ENCODE measurements at places on chromosomes 1 and 21. TPM values are rescaled to one million over a fixed set of nuclear protein-coding genes. Genes with fewer than 3 reads are reported as not detected.

Gene VWA1
- 0.74 TPM for total RNA-seq

- no peak for DNase-seq
- no peaks in the 10 kb centered on the region for H3K4me1 ChIP-seq
- H3K27ac ChIP-seq = no peak overlapping the region
Observed at GRCh38 chr1:216793303-216793702, 70.1 kb upstream of the ESRRG start.

Gene AMY2A
- not detected for total RNA-seq

DNA sequence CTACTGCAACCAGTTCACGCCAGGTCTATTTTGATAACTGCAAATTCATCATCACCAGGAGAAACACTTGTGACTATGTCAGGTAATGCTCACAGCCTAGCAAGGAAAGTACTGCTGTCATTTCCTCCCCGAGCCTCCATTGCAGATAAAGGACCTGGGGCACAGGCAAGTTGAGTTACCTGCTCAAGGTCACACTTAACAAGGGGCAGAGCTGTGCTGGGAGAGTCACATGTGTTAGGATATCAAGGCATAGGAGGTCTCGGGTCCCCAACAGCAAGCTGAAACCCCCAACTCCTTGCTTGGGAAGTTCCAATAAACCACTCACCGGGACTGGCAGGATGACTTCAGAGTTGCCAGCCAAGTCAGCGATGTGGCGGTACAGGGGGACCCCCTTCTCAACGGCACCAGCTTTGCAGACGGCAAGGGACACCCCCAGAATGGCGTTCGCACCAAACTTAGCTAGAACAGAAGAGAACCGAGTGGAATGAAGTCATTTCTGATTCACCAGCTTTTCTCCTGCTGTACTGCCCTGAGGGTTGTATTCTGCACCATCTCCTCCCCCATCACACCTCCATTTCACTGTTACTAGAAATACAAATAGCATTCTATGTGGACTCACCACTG, 11.6 kb downstream of the ENO1 start:
- peaks cover 73% of the 10 kb centered on the region for H3K4me1 ChIP-seq
- no peak overlapping the region for H3K4me3 ChIP-seq
- peak overlapping the region; percentile 96 for H3K27ac ChIP-seq
- peak; percentile 87 for DNase-seq

- H3K27me3 ChIP-seq = peaks cover 26% of the 10 kb centered on the region
- peaks cover 11% of the 10 kb centered on the region for H3K4me1 ChIP-seq
- no peak for DNase-seq
- no peak overlapping the region for H3K27ac ChIP-seq
- H3K4me3 ChIP-seq = no peak overlapping the region
- no peaks in the 10 kb centered on the region for H3K36me3 ChIP-seq
Observed at GRCh38 chr1:236144446-236145150, 2.3 kb downstream of the GPR137B start.

DNA sequence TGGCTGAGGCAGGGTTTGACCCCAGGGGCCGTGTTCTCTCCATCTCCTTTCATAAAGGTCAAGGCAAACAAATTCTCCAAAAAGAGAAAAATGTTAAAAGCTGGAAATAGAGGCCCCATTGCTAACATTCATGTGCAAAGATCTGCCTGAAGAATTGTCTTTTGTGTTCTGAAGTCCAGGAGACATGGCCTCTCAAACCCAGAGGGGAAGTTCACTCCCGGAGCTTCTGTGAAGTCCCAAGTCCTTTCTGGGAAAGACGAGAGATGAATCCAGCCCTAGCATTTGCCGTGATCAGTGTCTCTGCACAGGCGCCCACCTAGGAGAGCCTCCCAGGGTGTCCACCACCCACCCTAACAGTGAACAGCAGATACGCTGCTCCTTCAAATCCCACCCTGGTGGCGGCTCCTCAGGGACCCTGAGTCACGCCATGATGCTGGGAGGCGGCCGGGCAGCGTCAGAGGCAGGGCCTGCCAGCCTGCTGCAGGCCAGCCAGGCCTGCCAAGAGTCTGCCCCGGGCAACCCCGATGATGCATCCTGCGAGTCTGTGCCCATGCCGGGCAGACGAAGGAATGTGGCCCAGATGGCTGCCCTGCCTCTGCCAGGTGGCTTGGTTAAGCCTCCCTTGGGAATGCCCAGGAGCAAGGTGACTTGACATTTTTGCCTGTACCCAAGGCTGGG, 5.2 kb upstream of the C2CD2 start:
- H3K4me3 ChIP-seq = no peak overlapping the region
- DNase-seq = no peak
- no peaks in the 10 kb centered on the region for H3K36me3 ChIP-seq
- peaks cover 17% of the 10 kb centered on the region for H3K4me1 ChIP-seq
- peaks cover 21% of the 10 kb centered on the region for H3K27me3 ChIP-seq

Gene ANGPTL1
- total RNA-seq = not detected

- no peaks in the 10 kb centered on the region for H3K36me3 ChIP-seq
- H3K4me3 ChIP-seq = no peak overlapping the region
- DNase-seq = no peak
- H3K27me3 ChIP-seq = no peaks in the 10 kb centered on the region
Observed at GRCh38 chr1:228919914-228920313, 184.6 kb downstream of the RHOU start.

GRCh38 chr1:11693024-11693590, 1.6 kb downstream of the DRAXIN start:
- H3K27me3 ChIP-seq = peaks cover 30% of the 10 kb centered on the region
- peaks cover 20% of the 10 kb centered on the region for H3K4me1 ChIP-seq
- DNase-seq = peak; percentile 54
- H3K27ac ChIP-seq = no peak overlapping the region

Gene GSTM1
- not detected for total RNA-seq

GRCh38 chr1:39973503-39974135, 18.7 kb downstream of the MFSD2A start:
- no peaks in the 10 kb centered on the region for H3K27me3 ChIP-seq
- no peak overlapping the region for H3K4me3 ChIP-seq
- H3K4me1 ChIP-seq = no peaks in the 10 kb centered on the region
- DNase-seq = peak; percentile 84

Gene UQCRH
- 403 TPM for total RNA-seq

- H3K4me1 ChIP-seq = peaks cover 67% of the 10 kb centered on the region
- H3K27ac ChIP-seq = no peak overlapping the region
- DNase-seq = no peak
- peaks cover 21% of the 10 kb centered on the region for H3K36me3 ChIP-seq
Observed at GRCh38 chr1:9701665-9702064, 50.1 kb downstream of the PIK3CD start.

- no peak for DNase-seq
- peaks cover 39% of the 10 kb centered on the region for H3K4me1 ChIP-seq
- H3K27ac ChIP-seq = no peak overlapping the region
- no peaks in the 10 kb centered on the region for H3K36me3 ChIP-seq
Observed at GRCh38 chr1:54486907-54487306, 61.1 kb upstream of the ACOT11 start.

DNA sequence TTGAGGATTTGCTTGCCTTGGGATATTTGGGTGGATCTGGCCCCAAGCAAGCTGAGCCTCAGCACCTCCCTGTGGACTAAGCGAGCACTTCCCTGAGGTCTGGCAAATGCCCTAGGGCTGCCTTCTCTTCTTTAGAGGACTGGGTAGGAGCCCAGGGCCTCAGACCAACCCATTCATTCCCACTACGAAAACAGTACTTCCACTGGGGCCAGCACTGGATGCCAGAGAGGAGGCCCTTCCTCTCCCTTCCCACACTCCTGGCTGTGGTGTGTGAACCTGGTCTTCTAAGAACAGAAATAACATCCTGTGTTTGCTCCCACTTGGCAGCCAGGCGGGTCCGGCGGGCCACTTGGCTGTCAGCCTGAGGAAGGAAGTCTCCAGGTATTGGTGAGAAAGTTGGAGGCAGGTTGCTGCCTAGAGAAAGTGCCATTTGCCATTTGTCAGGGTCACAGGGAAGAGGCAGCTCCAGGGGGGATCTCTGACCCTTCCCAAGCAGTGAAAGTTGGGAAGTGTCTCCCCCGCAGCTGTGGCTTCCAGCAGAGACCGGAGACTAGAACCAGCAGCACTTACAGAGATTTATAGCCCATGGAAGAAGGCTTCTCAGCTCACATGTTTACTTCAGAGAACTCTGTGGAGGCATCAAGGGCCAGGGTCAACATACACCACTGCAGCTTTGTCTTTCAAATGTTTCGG, 323.5 kb downstream of the SIPA1L2 start:
- peaks cover 18% of the 10 kb centered on the region for H3K27me3 ChIP-seq
- DNase-seq = no peak
- H3K36me3 ChIP-seq = no peaks in the 10 kb centered on the region
- no peak overlapping the region for H3K4me3 ChIP-seq
- no peaks in the 10 kb centered on the region for H3K4me1 ChIP-seq
- H3K27ac ChIP-seq = no peak overlapping the region

- H3K4me1 ChIP-seq = peaks cover 44% of the 10 kb centered on the region
- no peaks in the 10 kb centered on the region for H3K27me3 ChIP-seq
- no peak overlapping the region for H3K4me3 ChIP-seq
Observed at GRCh38 chr1:209835782-209836298, 8.1 kb downstream of the UTP25 start.

DNA sequence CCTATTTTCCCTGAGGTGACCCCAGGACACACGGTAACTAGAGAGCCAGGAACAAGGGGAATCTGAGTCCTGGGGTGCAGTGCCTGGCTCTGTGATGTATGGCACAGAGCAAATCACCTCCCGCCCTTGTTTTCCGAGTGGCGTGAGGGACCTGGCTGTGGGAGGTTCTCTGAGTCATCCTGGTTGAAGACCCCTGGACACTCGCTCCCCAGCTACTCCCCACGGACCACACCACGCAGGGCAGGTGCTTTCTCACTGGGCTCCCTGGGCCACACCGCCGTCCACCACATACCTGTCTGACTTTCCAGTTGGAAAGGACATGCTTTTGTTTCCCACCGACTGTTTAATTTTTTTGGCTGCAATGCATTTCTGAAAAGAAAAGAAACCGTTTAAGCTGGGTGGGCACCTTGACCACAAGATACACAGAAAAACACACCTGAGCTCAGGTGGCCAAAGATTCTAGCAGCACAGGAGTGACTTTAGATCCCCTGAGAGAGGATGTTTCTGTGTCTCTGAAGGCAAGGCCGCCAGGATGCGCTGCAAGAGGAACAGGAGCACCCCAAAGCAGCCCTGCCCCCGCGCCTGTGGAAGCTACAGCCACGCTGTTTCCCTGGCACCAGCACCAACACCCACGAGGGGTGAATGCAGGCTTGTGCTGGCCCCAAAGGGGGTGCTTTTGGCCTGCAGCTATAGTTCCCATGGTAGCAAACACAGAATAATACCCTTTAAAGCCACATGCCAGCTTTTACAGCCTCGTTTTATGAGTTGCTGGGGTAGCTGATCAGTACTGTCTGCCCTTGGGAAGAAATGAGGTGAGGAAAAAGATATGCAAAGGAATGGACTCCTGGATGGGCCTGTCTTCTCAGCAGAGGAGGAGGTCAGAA, 8.1 kb upstream of the SRM start:
- H3K36me3 ChIP-seq = peaks cover 50% of the 10 kb centered on the region
- no peak overlapping the region for H3K27ac ChIP-seq
- H3K4me1 ChIP-seq = peaks cover 7% of the 10 kb centered on the region
- no peaks in the 10 kb centered on the region for H3K27me3 ChIP-seq

- H3K4me1 ChIP-seq = peaks cover 26% of the 10 kb centered on the region
- H3K27me3 ChIP-seq = no peaks in the 10 kb centered on the region
- no peak overlapping the region for H3K27ac ChIP-seq
- no peak overlapping the region for H3K4me3 ChIP-seq
Observed at GRCh38 chr1:116878804-116879477, 30.8 kb upstream of the PTGFRN start.

DNA sequence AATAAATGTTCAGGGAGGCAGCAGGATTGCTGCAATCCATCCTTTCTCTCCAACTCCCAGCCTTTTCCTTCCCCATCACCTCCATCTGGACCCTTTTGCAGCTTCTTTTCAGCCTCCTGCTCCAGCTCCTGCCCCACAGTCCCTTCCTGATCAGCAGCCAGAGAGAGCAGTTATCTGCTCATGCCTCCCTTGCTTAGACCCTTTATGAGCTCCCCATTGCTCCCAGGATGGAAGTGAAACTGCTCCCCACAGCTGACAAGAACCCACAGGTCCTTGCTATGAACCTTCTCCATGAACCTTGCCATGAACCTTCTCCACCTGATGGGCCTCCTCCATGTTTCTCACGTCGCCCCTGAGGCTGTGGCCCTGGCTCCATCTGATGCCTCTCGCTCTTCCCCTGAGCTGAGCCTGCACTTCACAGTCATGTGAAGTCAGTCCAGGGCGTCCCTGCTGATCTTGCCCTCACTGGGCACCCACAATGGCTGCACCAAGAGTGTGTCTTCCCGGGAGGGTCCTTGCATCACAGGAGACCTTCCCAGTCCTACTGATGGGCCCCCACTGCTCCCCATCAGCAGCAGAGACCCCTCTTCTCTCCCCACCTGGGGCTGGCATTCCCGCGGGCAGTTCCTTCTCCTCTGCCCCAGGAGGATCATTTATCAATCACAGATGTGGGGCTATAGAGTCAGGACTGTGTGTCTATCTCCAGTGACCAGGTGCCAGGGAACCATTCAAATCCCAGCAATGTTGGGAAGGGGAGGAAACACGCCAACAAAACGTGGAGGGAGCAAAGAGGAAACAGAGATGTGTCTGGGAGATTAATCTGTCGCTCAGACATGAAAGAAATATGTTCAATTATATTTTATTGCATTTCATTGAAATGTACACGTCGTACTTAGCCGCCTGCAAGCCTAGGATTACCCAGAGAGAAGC, 73.1 kb downstream of the MATN1 start:
- H3K36me3 ChIP-seq = no peaks in the 10 kb centered on the region
- DNase-seq = no peak
- H3K27me3 ChIP-seq = peaks cover 17% of the 10 kb centered on the region
- H3K4me1 ChIP-seq = peaks cover 12% of the 10 kb centered on the region
- H3K27ac ChIP-seq = no peak overlapping the region
- no peak overlapping the region for H3K4me3 ChIP-seq

- H3K4me1 ChIP-seq = peaks cover 3% of the 10 kb centered on the region
- no peak for DNase-seq
- H3K27me3 ChIP-seq = peaks cover 4% of the 10 kb centered on the region
- H3K27ac ChIP-seq = no peak overlapping the region
- H3K4me3 ChIP-seq = no peak overlapping the region
Observed at GRCh38 chr1:30920827-30921226, 12.3 kb upstream of the SDC3 start.

Gene CLCA4
- total RNA-seq = not detected

DNA sequence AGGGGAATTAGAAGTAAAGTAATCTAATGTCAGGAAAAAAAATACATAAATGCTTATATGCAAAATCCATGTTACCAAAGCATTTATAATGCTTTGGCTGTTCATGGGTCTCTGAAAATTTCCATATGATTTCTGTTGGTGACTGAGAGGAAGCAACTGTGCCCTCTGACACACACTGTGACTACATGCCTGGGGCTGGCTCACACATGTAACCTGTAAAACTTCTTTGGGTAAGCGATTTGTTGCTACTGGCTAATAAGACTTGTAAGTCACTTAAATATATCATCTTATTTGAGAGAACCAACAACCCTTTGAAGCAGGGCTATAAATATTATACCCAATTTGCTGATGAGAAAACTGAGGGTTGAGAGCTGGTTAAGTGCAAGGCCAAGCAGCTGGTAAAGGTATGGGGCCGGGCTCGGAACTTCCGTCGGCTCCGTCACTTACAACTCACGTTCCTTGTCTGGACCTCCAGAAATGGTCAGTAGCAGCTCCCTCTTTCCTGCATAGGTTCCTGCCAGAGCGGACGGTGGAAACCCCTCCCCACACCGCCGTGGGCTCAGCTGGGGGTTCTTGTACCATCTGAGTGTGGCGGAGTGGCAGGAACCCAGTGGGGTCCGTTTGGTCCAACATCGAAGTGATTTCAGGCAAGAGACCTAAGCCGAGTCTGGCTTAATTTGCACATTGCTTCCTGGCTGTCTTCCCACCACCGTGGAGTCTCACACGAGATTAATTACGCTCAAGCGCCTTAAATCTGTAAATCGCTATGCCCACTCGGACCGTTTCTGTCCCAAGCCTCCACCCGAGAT, 714 bp downstream of the DFFA start:
- peaks cover 14% of the 10 kb centered on the region for H3K36me3 ChIP-seq
- H3K4me1 ChIP-seq = peaks cover 36% of the 10 kb centered on the region
- H3K4me3 ChIP-seq = peak overlapping the region; percentile 90
- no peaks in the 10 kb centered on the region for H3K27me3 ChIP-seq

Gene NAV1
- total RNA-seq = 1.2 TPM

Measured in activated naive CD4-positive, alpha-beta T cell treated with anti-CD3 and anti-CD28 coated beads for 36 hours (primary cell).